ENCODE measurements at places on chromosomes 6 and 20.

DNA sequence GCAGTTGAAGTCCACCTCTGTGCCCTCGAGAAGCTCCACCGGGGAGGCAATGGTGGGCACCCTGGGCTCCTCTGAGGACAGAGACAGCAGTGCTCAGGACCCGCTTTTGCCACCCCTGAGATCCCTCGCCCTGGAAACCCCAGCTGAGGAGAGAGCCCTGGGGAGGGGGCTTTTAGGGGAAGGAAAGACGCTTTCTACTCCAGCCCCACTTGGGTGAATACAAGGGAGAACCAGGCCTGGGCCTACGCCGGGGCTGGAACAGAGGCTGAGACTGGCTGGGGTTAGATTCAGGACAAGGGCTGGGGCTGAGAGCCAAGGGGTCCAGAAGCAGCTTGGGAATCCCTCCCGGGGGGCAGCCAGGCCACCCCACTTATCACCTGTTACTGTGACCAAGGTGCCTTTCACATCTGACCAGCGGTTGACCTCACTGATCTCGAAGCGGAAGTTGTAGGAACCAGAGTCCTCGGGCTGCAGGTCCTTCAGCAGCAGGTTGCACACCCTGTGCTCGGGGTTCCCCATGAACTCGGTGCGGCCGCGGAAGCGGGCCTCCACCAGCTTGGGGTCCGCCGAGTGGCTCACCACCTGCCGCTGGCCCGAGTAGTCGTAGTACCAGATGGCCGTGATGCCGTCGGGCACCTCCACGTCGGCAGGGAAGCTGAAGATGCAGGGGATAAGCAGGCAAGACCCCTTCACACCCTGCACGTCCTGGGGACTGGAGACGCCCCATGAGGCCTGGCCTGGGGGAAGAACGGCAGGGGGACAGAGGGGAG lies 6.2 kb downstream of the SIGLEC1 start:
- no peak for DNase-seq

DNA sequence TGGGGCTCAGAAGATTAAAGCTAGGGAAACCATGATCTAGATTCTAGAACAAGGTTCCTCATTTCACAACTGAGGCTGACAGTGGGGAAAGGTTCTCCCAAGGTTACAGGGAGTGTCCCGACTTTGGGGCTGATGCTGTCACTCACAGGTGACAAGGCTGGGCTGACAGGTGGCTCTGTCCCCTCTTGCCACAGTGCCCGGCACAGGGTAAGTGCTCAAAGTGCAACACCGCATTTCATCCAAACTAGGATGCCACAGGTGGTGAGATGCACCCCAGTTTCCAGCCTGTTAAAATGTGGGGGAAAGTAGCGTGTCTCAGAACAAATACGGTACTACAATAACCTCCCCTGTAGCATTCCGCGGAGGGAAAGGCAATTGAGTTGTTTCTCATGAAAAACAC lies 7.8 kb downstream of the ZBP1 start:
- no peak for DNase-seq

DNA sequence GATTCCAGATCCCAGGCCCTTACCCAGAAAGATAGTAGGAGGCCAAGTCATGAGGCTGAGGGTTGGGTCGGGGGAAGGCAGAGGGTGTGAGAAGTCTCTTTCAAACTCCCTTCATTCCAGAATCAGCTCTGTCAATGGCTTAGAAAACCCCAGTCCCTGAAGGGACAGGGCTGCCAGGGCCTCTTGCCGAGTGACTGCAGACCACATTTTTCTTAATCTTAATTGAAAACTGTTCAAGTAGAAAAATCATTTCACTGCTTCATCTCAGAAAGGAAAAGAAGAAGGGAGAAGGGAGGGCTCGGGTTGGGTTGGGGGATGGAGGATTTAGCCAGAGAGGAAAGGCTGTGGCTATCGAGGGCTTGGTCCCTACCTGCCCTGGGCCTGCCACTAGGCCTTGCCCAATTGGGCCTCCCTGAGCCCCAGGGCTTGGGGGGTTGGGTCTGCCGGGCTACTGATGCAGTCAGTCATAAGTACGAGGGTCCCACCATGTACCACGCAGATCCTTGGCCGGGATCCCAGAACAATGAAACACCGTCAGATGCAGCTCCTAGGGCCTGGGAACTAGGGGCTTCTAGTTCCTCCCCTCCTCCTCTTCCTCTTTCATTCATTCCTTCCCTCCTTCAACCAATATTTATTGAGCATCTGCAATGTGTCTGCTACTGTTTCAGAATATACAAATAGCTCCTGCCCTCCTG lies 44.0 kb upstream of the CTNNBL1 start:
- DNase-seq: no peak

GRCh38 chr20:20513720-20514119 lies 145.8 kb downstream of the INSM1 start:
- no peak for DNase-seq

- DNase-seq: no peak
Measured at GRCh38 chr6:166745801-166746668, 119.0 kb upstream of the RPS6KA2 start.

GRCh38 chr20:62219992-62220665 lies at the start of gene HRH3:
HRH3 (minus strand) TSS chr20:62220278; CDS start chr20:62219970, 308 bp downstream.
- no peak for DNase-seq

DNA sequence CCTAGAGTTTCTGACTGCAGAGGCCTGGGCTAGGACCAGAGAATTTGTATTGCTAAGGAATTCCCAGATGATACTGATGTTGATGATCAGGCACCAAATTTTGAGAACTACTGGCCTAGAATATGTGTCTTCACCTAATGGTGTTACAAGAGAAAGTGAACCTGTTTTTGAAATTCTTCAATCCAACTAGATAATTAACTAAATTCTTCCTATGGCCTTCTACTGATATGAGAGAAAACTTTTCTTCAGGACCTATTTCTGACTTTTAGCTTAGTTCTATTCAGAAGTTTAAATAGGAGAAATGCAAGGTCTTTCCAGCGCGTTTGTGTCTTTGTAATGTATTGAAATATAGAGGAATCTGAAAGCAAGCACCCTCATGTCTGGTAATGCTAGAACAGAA lies 7.3 kb downstream of the NKAIN2 start:
- no peak for DNase-seq

GRCh38 chr6:8180327-8181159 lies 78.2 kb upstream of the EEF1E1 start:
- DNase-seq: no peak

DNA sequence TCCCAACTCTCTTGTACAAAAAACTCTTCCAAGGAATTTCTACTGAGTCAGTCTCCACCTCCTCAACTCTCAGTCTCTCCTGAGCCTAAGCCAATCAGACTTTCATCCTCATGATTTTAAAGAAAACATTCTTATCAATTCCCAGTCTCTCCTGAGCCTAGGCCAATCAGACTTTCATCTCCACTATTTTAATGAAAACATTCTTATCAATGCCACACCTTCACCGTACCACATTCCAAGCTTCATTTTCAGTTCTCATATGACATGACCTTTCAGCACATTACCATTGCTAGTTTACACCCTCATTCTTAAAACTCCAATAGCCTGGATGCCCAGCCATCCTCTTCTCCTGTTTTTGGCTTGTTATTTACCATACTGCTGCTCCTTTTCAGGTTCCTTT lies 42.5 kb downstream of the SYNE1 start:
- DNase-seq: no peak

GRCh38 chr6:19902201-19902600 lies 65.0 kb downstream of the ID4 start:
- no peak for DNase-seq

DNA sequence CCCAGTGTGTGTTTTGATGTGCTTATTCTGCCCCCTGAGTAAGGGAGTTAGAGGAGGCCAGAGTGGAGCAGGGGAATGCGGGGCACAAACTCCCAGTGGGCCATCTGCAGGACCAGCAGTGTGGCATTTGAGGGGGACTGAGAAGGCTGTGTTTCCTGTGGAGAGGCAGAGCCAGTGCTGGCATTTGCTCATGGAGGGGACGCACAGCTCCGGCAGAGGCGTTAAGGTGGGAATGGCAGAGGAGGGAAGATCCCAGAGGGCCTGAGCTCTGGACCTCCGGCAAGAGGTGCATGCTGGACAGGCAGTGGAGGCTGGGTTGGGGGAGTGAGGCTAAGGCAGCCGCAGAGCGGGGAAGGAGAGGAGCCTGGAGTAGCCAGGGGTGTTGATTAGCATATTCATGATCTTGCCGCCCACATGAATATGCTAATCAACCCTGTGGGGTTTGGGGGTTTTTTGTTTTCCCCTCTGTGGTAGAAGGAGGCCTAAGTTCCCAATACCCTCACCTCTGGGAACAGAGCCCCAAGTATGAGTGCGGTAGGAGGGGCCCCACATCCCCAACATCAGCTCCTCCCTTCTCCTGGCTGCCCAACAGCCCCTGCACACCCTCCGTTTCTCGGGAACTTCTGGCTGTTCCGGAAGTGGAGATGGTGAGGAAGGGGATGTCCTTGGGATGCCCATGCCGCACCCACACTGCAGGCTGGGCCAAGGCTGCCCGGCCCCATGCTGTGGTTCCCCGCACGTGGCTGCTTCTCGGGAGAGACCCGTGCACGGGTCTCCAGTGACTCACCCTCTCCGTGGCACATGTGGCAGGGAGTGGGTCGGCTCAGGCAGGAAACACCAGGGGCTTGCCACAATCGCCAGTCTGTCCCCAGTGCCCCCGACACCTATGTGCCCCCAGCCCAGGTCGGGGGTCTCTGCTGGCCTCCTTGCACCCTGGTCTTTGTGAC lies 33.8 kb downstream of the DLGAP4 start:
- DNase-seq: no peak

GRCh38 chr20:38447931-38448675 lies 13.0 kb upstream of the SNHG17 start:
- DNase-seq: no peak

DNA sequence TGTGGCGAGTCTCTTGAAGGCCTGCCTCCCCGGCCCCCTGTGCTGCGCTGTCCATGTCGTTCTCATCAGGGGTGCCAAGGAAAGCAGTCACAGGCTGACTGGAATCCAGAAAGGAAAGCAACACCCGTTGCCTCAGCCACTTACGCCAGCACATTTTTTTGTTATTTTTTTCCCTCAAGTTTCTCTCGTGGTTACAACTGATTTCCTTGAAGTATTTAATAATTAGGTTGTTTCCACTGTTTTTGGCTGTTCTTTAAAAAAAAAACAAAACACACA lies 17.9 kb upstream of the SLC22A1 start:
- DNase-seq: no peak

DNA sequence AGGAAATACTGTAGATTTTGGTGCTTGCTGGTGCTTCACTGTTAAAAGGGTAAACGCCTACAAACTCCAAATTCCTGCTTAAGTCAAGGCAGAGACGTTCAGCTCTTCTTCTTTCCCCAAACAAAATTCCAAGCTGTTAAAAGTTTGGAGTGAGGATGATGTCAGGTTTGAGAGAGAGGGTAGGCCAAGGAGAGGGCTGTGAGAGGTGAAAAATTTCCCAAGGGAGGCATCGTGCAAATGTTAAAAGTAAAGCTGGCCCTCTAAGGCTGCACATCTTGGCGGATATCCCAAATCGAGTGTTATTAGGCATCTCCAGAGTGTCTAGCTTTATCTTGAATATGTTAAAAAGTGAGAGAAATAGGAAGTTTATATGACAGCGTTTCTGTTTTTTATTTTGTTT lies 651.8 kb downstream of the QKI start:
- DNase-seq: no peak

All from CD4-positive, CD25-positive, alpha-beta regulatory T cell (primary cell).